ENCODE measurements at places on chromosomes 1 and 21.

- DNase-seq = no peak
These were observed 19.3 kb downstream of the OBSCN start for GRCh38 chr1:228226956-228227791.

DNA sequence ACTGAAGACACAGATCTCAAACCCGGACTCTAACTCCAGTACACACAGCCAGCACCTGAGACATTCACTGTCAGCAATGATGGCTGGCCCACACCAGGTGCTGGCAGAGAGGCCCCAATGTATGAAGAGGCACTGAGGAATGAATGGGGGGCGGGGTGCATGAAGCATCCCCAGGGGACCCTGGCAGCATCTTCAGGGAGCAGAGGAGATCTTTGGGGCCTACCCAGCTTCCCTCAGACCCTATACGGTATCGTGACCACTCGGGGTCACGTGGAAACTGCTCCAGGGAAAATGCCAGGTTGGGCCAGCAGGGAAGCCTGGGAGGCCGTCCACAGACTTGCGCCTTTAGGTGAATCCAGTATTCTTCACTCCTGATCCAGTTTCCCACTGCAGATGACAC, 84.3 kb downstream of the NPHP4 start:
- DNase-seq = no peak

- no peak for DNase-seq
These were observed 39.3 kb downstream of the HMGB4 start for GRCh38 chr1:33903210-33903589.

- DNase-seq = no peak
These were observed 8.2 kb upstream of the ACTL8 start for GRCh38 chr1:17746920-17747319.

DNA sequence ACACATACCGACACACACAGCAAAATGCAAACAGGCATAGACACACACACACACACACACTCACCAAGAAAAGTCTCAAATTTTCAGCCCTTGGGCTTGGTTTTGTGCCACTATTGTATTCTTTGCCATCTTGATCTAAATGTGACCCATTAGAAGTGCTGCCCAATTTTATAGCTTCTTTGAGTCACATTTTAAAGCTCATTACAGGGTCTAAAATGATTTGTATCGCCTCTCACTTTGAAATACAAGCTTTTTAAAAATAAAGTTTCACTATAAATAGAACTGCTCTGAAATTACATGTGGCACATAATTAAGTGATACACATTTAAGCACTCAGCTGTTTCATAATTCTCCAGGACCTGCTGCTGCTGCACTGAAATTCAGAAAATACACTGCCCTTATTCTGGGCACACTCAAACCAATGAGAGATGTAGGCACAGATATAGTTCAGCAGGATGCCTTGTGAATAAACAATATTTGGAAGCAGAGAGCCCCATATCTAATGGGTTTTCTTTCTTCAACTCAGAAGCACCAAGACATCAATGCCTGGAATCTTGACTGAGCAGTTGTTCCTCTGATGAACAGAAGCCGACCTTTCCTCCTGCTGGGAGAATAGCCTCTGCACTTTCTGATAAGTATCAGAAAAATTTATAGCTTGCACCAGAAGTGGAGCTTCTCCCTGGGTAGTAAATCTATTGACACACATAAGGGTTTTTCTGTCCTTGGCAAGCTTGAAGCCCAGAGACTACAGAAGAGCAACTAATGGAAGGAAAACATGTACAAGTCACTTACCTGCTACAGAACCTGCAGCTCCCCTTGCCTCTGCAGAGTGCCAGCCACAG, 37.0 kb upstream of the PLPPR4 start:
- no peak for DNase-seq

DNA sequence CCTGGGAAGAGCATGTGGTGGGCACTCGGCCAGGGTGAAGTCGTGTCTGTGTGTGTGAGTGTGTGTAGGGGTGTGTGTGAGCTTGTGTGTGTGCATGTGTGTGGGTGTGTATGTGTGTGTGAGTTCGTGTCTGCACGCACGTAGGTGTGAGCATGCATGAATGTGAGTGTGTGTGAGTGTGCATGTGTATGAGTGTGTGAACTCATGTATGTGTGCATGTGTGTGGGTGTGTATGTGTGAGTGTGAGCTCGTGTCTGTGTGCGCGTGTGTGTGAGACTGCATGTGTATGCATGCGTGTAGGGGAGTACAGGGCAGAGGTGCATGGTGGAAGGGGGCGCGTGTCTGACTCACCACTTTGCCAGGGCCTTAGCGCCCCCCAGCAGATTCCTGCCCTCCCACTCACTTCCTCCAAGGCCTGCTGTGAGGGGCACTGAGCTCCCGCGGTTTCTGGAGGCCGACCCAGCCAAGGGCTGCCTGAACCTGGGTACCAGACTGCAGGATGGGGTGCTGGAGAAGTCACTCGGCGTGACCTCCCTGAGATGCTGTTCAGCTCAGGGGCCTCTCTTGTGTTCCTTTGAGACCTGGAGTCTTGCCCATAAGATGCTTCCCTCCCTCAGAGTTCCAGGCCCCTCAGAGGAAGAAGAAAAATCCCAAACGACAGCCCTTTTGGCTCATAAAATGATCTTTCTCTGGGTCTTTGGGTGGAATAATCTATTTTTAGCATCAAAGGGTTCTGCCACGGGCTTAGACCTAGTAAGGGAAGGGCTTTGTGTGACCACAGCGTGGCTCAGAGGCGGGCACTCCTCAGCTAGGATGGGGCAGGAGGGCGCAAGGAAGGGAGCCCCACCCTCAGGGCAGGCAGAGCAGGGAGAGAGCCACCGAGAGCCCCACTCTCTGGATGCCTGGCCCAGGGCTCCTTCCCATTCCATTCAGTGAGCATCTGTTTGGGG, 41.1 kb upstream of the RUNX3 start:
- no peak for DNase-seq

DNA sequence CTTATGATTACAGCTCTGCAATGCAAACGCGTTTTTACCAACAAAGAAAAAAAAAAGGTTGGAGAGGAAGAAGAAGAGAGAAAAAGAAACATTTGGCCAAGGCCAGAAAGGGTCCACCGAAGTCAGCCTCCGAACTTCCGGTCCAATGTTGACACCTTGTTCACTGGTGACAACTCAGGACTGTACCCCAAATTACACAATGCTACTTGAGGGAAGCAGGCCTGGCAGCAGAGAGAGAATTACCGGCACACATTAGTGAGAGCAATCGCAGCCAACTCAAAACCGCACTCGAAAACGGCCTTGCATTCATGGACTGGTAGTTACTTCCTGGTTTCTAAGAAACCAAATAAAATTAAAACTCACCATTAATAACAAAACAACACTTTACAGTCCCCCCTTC, 652.5 kb downstream of the KIF26B start:
- DNase-seq = no peak

- no peak for DNase-seq
These were observed 105.2 kb upstream of the HMGB4 start for GRCh38 chr1:33758698-33759097.

GRCh38 chr1:207983044-207983635, 72.2 kb upstream of the CD34 start:
- no peak for DNase-seq

DNA sequence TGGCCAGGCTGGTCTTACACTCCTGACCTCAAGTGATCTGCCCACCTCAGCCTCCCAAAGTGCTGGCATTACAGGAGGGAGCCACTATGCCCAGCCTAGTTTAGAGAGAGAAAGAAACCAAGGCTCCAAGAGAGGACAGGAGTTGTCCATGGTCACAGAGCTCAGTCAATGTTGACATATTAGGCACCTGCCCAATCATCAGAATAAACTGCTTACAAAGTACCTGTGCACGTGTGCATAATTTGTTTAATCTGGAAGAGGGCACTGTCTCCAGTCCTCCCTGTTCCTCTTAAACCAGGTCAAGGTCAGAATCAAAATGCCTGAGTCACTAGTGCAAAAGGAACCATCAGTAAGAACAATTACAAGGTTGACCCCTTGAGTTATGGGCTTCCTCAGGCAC, 20.3 kb upstream of the MPZL1 start:
- no peak for DNase-seq

- DNase-seq = no peak
These were observed 173.7 kb downstream of the HIVEP3 start for GRCh38 chr1:41745022-41745421.

- no peak for DNase-seq
These were observed 121.7 kb downstream of the KCNN3 start for GRCh38 chr1:154748405-154748775.

DNA sequence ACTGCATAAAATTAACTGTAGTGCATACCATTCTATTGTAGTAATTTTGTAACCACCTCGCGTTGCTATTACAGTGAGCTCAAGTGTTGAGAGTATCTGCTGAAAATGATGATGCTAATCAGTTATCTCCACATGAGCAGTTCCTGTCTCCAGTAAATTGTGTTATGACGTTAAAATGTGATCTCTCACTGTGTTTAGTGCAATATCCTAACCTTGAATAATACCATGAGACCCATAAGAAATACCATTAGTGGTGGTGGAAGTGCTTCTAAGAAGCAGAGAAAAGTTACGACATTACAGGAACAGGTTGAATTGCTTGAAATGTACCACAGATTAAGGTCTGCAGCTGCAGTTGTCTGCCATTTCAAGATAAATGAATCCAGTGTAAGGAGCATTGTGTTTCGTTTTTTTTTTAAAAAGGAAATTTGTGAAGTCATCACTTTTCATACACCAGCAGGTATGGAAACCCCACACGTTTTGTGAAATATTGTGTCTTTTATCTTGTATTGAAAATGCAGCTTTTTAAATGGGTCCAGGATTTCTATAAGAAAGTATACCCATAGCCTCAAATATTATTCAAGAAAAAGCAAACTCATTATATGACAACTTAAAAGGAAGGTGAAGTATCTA, 72.5 kb downstream of the ANGPTL1 start:
- DNase-seq = no peak

DNA sequence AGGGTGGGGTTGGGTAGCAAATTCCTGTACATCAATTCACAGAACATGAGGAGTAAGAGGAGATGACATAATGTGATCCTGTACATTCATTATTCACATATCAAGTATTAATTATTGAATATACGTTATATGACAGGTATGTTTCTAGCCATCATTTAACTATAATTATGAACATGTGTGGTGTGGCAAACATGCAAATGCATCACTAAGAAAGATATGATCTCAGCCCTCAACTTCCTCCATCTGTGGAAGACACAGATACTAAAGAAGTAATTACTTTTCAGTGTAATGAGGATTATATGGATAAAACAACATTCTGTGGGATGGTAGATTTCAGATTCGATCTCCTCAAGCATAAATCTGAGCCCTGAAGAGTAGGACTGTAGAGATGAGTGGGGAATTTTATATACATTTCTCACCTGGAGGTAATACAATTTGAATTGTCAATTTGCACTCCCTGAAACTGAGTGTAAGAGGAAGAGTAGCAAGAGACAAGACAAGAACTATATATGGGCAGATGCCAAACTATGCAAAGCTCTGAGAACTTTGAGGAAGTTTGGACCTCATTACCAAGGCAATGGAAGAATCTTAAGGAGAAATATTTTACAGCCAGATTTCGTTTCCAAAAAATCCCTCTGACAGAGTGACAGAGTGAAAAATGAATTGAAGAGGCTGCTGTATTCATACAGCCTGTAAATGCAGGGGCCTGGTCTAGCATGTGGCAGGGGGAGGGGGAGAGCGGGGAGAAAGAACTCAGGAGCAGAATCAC, 275.5 kb downstream of the TPR start:
- DNase-seq = no peak

Data from endothelial cell (in vitro differentiated cells).